ENCODE measurements at places on chromosomes 5 and 9.

DNA sequence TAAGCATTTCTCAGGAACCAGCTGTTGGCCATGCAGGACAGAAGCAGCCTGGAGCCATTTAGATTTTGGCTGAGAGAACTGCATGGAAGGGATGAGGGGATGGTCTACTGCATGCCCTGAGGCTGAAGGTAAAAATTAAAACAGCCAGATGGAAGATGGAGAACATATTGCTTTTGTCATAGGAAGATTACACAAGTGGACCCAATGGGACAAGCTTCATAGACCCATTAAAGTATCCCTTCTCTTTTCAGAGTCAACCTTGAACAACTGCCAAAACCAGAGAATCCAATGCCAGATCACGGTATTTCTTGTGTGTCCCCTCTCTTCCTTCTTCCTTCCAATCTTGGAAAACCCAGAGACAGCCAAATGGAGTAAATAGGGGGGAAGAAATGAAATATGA, 253.4 kb downstream of the NR2F1-AS1 start:
- no peak for DNase-seq

DNA sequence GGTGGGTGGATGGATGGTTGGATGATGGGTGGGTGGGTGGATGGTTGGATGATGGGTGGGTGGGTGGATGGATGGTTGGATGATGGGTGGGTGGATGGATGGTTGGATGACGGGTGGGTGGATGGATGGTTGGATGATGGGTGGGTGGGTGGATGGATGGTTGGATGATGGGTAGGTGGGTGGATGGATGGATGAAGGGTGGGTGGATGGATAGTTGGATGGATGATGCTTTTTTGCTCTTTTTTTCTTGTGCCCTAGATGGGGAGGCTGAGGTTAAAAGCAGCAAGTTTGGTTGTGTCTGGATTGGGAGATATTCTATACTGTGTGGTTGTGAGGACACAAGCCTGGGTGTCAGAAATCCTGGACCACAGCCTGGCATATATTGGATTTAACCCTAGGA, 5.4 kb downstream of the LCN12 start:
- DNase-seq = no peak

DNA sequence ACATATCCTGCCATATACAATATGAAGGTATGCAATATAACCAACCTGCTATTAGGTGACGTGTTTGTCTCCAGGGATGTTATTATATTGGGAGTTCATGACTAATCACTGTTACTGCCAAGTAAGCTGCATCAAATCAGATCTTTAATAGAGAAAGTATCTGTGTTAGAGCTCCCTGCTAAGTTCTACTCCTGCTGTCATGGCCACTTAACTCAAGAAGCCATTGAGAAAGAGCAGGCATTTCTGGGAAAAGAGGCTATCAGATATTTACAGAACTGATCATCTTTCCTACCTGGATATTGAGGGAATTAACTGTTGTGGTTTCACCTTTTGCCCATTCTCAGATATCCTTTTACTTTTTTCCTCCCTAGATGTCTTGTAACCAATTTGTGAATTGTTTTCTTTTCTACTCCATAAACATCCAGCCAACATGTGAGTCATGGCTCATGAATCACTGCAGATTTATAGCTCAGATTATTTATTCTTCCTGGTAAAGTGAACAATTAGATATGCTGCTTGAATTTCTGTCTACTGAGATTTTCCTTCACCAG, 634.8 kb upstream of the FAM174A start:
- no peak for DNase-seq

- DNase-seq = peak; percentile 9
These were observed at the start of gene ASS1 for GRCh38 chr9:130444565-130445221. Gene ASS1 (plus strand): TSS chr9:130444961. CDS start chr9:130452229, 7,268 bp downstream.

GRCh38 chr5:142012186-142012785, 541 bp downstream of the GNPDA1 start:
- DNase-seq = peak; percentile 52

- DNase-seq = no peak
These were observed 523.8 kb downstream of the RASEF start for GRCh38 chr9:82539146-82539545.

DNA sequence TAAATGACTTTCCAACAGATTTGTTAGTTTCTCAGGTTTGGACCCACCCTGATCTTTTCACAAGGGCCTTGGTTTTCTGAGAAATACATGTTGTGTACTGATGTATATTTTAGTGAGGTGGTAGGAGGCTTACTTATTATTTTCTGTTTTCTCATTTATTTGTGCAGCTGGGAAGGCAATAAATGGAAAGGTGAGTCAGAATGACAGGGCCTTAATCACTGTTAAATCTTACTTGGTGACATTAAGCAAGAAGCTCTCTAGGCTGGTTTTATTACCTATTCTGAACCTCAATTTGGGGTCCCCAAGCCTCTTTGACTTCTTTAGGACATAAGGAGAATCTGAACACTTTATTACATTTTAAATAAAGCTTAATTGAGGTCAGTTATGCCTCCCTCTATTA, 214.0 kb upstream of the DAB2 start:
- DNase-seq = no peak

DNA sequence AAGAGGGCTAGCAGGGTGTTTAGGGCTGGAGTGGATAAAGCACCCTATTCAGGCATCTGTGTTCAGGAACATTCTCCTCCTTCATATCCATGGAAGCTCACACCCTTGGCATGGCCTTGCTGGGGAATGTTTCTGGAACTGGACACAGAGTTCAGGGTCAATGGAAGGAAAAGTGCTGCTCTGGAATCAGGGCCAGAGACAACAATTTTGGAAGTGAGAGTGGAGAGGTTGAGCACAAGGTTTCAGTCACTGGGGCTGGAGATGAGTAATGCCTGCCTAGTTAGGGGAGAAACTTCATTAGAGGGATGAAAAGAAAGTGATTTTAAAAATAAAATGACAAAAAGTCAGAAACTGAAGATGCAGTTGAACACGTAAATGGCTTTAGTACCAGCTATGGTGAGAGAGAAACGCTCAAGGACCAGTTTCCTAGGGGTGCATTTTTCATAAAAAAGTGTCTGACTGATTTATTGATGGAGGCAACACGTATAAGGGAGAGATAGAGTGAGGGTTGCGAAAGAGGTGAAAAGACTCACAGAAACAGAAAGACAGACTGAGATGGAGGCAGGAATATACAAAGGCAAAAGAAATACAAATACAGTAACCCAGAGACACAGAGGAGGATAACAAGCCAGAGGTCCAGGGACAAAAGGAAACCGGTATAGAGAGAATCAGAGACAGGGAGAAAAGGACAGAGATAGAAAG, 8.0 kb upstream of the TNFSF15 start:
- no peak for DNase-seq

DNA sequence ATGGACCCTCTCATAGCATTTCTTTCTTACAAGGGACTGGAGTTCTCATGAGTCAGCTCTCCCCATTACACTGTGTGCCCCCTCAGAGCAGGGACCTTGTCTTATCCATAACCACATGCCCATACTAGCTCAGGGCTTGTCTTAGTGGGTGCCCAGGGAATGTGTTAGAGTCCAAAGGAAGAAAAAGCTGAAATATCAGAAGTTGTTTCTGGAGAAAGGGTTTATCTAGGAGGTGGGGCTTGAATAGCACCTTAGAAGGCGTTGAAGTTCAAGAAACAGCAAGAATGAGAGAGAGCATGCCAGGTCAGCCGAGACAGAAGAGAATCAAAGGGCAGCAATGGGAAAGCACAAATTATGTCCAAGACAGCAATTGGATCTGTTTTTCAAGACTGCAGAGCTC, 109.4 kb downstream of the TTLL11 start:
- no peak for DNase-seq

- DNase-seq = no peak
These were observed 30.6 kb downstream of the SNX2 start for GRCh38 chr5:122805481-122805880.

DNA sequence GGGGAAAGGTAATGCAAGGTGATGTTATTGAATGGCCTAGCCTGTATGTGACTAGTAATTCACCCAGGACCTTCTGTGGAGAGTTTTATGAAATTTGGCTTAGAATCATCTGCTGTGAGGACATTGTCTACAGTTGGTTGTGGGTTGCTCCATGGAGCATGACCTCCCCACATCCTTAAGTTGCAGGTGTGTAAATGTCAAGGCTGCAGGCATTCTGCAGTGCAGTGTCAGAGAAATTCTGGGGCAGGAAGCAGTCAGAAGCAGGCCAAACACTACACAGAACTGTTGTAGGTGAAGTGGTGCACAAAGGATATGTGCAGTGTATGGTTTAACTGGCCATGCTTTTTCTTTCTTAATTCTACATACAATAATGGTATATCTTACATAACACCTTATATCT, 588.3 kb downstream of the EBF1 start:
- DNase-seq = no peak

- DNase-seq = no peak
These were observed 117.0 kb upstream of the CXCL14 start for GRCh38 chr5:135695656-135696313.

- no peak for DNase-seq
These were observed 103.1 kb upstream of the ISL1 start for GRCh38 chr5:51279983-51280706.

DNA sequence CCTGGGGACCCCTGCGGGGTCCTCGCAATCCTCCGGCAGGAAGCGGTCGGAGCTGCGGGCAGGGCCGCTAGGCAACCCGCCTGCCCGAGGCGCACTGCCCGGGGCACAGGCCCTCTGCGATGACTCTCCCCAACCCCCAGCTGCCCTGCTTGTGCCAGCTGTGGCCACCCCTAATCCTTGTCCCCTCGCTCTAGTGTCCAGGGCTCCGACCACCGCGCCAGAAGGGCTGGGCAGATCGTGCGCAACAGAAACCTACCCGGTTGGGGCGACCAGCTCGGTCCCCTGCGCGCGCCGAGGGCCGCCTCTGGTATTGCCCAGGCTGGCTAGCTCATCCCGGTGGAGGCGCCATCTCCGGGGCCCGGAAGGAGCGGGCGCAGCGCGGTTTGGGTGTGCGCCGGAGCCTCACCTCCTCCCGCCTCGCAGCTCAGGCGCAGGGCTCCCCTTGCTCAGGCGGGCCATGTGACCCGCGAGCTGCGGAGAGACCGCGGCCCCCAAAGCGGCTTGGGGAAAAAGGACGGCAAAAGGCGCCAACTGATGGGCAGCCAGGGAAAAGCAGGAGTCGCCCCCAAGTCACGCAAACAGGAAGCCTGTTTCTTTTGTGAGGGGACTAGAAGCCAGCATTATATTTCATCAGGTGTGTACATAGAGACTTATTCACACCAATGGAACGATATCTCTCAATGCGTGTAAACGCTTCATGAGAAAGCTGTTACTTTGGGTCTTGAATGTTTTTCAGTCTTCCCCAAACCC, 46.8 kb upstream of the RNF20 start:
- no peak for DNase-seq

GRCh38 chr5:138658676-138659075, 83.5 kb upstream of the HSPA9 start:
- DNase-seq = no peak

DNA sequence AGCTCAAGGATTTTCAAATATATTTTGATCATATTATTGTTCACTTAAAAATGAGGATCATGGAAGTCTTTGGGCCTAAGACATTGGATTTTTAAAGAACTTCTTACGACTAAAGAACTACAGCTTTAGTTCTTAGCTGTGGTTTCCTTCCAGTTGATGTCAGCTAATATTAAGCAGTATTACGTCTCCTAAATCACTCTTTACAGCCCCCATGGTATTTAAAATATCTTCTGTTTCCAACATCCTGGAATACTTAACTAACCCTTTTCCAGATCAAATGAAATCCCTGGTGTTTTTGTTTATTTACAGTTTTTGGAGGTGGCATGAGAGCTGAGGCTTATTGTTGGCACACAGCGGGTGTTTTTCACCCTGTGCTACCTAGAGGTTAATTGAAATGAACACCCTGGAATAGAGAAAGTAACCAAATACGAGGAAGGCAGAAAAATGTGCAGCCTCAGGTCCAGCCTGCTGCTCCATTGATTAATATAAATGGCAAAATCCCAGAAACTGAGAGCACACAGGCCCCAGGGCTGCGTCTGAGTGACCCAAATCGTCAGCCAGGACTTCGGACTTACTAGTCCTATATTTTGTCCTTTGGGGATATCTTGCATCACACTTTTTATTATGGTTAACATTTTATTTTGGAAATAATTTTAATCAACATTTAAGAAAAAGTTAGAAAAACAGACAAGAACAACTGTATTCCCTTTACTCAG, 52.3 kb upstream of the ICE1 start:
- DNase-seq = no peak

DNA sequence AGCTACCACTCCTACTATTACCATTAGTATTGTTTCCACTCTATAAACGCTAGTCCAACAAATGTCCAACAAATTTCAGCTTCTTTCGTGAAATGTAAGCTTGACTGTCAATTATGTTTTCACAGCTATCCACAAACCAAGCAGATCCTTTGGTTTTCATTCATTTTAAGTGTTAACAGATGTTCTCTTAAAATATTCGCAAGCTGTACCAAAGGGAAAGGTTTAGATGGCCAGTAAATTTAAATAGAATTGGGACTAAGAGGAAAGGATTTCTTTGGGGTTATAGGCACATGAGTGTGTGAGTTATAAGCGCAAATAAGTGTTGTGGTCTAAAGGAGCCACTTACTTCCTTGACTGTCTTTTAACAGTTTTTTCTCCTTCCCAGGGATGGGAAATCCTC, 136.8 kb upstream of the ADRA1B start:
- no peak for DNase-seq

DNA sequence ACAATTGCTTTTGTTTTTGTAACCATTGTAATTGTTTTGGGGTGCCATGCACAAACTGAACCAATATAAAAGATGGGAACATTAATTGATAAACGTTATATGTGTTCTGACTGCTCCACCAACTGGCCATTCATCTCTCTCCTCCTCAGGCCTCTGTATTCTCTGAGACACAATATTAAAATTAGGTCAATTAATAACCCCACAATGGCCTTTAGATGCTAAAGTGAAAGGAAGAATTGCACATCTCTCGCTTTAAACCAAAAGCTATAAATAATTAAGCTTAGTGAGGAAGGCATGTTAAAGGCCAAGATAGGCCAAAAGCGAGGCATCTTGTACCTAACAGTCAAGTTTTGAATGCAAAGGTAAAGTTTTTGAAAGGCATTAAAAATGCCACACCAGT, 448.4 kb upstream of the ITGA1 start:
- DNase-seq = no peak

DNA sequence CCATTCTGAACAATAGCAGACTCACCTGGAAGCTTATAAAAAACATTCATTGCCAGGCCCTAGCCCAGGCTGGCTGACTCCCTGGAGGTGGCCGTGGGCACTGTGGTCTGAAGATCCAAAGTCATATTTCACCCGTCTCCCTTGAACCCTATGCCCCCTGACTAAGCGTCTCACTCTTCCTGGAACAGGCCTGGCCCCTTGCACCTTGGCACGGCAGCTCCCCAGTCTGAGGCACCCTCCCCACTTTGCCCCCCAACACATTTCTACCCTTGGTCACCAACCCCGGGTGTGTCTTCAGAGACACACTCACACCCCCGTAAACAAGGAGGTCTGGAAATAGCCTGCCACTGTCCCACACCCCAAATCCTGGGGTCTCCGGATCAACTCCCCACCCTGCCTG, 68.6 kb upstream of the LMX1B start:
- DNase-seq = no peak

- DNase-seq = peak; percentile 4
These were observed 478 bp downstream of the TEX10 start for GRCh38 chr9:100352201-100352726.

DNA sequence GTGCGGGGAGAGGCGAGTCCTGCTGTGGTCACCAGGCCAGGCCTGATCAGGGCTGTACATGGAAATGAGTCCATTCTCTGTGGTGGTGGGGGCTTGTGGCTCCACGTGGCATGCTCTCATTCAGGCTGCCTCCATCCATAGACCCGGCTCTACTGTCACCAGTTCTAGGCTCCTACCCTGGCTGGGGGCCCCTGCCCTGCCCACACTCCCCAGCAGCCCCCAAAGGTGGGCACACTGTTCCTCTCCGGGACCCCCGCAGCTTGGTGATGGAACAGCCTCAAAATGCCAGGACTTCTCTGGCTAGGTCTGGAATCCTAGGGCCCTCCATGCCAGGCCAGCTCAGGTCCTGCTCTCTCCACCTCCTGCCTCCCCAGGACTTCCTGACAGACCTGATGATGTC, 111.7 kb downstream of the DAB2IP start:
- DNase-seq = no peak
